ENCODE measurements at places on chromosomes 4 and X.
A peak's percentile ranks its signal among the peaks of the same experiment; 100 is the strongest.

DNA sequence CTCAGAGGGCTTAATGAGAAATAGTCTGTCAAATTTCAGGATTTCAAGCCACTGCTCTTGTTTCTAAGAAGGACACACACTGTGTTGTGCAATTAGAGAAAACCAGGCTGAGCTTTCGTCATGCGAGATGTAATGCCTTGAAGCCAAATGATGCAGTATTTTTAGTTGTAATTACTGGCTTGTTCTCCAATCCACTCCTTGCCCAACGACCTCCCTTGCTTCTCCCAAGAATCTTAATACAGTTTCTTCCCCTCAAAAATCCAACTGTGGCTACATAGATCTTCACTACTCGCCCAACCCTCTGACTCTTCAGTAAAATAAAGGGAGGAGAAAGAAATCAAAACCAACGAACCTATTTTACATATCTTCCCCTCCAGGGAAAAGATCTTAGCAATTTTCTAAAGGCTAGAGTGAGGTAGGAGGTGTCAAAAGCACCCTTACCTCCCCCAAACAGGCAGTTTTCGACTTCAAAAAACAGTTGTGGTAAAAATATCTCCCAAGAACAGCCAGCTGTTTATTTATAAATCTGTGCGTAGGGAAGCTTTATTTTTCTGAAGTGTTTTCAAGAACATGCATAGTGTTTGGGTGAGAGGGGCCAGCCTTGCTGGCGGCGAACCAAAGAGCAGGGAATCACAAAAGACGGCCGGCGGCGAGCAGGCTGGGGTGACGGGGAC, 68.7 kb downstream of the MGST2 start:
- peak; percentile 30 for DNase-seq

GRCh38 chrX:42269186-42269585, 345.8 kb upstream of the CASK start:
- no peak for DNase-seq

GRCh38 chr4:7424553-7425111, 10.1 kb downstream of the PSAPL1 start:
- DNase-seq, result no peak

DNA sequence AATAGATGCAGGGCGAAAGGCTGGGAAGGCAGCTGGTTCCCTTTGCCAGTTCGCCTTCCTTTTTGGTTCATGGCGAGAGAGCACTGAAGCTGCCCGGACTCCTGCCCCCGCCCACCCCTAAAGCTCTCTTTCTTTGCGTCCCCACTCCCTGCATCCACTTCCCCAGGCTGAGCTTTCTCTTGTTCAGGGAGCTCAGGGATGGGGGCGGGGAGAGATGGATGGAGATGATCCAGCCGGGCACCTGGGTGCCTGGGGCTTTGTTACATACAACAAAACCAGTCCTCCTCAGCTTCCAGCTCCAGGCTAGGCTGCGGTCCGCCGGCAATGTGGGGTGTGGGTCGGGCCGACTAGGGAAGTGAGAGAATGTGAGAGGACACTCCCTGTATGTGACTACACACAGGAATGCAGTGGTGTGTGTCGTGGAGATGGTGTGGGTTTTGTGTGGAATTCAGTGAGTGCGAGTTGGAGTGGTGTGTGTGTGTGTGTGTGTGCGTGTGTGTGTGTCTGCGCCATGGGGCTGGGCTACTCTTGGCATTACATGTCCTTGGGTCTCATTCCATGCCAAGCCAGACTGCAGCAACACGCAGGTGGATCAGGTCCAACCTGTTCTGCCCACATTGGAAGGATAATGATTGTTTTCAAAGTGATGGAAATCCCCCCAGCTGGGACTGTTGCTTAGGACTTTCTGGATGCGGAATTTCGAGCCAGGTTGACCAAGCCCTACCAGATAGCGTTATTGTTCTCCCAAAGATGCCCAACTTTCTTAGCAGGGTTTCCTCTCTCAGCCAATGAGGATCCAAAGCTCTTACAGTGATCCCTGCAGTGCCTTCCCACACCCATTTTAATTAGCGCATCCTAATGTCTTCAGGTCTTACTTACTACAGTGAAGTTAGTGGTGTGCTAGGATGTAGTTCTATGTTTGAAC, 149.4 kb upstream of the CHRDL1 start:
- DNase-seq, result peak; percentile 8

GRCh38 chr4:40688446-40689095, 58.9 kb upstream of the RBM47 start:
- DNase-seq, result no peak

DNA sequence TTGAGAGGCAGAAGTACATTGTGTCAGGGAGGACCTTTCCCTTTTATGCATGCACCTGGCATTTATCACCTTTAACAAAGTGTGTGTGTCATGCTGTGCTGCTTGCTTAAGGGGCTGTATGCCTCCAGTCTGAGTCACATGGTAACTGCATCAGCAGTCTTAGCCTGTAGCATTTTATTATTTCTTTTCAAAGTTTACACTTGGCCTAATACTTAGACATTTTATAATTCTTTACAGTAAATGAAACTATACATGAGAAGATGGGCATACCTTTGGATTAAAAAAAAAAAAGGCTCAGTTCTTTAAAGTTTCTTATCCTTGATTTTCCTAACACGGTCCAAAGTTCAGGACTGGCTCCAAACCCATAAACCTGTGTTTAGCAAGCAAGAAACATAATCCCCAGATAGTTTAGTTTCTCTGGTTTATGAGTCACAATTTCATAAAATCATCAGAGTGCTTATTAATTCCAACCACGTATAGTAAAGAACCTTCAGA, 14.6 kb downstream of the NPNT start:
- DNase-seq, result no peak

DNA sequence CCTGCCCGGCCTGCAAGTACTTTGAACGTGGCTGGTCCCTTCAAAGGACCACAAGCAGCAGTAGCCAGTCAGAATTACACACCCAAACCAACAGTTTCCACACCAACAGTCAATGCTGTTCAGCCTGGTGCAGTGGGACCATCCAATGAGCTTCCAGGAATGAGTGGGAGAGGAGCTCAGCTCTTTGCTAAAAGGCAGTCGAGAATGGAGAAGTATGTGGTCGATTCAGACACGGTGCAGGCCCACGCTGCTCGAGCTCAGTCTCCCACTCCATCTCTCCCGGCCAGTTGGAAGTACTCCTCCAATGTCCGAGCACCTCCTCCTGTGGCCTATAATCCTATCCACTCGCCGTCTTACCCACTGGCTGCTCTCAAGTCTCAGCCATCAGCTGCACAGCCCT, 104.4 kb upstream of the MYOZ2 start:
- DNase-seq, result no peak

DNA sequence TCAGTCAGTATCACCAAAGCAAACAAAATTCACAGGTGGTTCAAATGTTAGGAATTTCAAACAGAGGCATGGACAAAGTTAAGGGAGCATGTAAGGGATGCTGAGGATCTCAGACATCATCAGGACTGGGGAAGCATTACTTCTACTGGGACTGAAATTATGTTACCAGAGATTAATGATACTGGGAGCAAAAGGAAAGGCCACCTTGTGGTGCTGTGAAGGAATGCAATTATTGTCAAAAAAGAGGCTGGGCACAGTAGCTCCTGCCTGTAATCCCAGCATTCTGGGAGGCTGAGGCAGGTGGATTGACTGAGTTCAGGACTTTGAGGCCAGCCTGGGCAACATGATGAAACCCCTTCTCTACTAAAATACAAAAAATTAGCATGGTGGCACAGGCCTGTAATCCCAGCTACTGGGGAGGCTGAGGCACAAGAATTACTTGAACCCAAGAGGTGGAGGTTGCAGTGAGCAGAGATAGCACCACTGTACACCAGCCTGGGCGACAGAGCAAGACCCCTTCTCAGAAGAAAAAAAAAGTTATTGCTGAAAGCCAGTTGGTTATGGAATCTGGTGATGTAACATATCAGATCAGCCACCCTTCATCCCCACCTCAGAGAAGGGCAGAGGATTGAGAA, 954.3 kb downstream of the PCDH7 start:
- DNase-seq, result no peak

- no peak for DNase-seq
Measured at GRCh38 chr4:34469516-34469915, 1774.8 kb downstream of the ARAP2 start.

GRCh38 chr4:41507291-41507947, 30.5 kb upstream of the LIMCH1 start:
- DNase-seq, result no peak

- DNase-seq, result no peak
Measured at GRCh38 chr4:8690216-8691150, 97.9 kb downstream of the CPZ start.

GRCh38 chr4:7878323-7878722, 61.3 kb downstream of the AFAP1 start:
- no peak for DNase-seq

- DNase-seq, result no peak
Measured at GRCh38 chr4:38068107-38068506, 107.9 kb downstream of the PTTG2 start.

- DNase-seq, result no peak
Measured at GRCh38 chr4:64341711-64342110, 67.5 kb downstream of the TECRL start.

- no peak for DNase-seq
Measured at GRCh38 chr4:101774807-101775206, 15.7 kb upstream of the BANK1 start.

GRCh38 chrX:147342197-147342596, 527.7 kb upstream of the CXorf51A start:
- no peak for DNase-seq

DNA sequence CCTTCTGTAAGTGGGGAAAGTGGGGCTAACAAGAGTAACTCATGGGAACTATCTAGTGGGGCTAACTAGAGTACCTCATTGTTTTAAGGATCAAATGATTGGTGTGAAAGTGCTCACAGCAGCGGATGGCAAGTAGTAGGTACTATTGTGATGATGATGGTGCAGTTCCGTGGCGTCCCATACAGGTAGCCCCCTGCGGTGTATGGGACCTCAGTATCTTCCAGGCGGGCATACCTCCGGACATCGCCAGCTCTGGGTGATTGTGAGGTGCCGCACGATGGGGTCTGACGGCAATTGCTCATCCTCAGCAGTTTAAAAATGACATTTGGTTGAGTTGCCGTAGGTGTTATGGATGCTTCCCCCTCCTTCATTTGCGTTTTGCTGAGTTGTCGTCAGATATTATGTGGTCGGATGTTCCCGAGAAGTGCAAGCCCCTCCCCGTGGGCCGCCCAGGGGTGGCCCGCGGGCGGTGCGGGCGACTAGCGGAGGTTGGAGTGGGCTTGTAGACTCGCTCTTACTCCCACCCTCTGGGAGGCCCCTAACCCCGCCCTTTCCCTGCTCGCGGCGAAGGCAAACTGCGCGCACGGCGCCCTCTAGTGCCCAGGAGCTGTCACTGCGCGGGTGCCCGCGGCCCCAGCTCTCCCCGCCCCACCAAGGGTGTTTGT, 18.3 kb upstream of the GPR101 start:
- DNase-seq, result peak; percentile 30

GRCh38 chr4:19025031-19025430, 1003.5 kb upstream of the LCORL start:
- DNase-seq, result no peak

DNA sequence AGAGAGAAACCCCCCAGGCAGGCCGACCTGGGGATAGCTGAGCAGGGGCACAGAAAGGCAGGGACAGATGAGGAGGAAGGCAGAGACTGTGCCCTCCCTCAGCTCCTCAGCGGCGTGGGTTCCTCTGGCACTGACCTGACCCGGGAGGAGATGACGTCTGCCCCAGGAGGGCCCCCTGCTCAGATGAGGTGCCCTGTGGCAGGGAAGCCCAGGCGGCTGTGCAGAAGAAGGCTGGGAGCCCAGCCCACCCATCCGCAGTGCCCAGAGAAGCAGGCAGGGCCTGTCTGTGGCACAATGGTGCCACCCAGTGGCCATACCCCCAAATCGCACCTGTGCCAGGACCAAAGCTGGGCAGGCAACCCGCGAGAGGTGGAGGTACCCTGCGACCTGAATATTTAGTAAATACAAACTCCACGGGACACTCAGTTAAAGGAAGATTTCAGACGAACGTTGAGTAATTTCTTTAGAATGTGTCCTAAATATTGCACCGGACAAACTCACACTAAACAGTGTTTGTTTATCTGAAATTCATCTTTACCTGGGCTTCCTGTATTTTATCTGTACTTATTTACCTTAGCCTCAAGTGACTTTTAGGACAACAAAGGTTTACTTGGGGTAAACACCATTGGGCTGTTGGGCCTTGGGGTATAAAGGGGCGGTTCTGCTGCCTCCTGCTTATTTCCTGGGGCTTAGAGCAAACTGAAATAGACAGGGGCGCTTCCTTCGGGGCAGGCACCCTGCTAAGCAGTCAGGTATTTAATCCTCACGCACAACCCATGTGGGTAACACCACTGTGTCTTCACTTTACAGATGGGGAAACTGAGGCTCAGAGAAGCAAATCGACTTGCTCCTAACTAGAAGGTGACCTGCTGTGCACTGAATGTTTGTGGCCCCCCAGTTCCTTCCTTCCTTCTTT, 46.5 kb upstream of the HMX1 start:
- DNase-seq, result peak; percentile 14

DNA sequence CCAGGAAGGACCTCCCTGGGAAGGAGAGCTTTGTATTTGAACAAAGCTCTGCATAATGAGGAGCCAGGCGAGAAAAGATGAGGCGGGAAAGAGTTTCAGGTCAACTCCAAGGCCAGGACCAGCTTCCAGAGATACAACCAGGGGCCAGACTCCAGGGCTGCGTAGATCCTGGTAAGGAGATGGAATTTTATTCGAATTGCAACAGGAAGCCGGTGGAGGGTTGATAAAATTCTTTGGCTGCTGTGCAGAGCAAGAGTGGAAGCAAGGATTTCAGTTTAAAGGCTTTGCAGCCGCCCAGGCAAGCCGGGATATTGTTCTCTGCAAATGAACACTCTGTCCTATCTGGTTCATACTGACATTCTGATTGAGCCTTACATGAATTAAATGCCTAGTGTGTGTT, 40.2 kb upstream of the CBR4 start:
- no peak for DNase-seq

GRCh38 chr4:78661086-78661690, 109.6 kb downstream of the ANXA3 start:
- DNase-seq, result no peak

DNA sequence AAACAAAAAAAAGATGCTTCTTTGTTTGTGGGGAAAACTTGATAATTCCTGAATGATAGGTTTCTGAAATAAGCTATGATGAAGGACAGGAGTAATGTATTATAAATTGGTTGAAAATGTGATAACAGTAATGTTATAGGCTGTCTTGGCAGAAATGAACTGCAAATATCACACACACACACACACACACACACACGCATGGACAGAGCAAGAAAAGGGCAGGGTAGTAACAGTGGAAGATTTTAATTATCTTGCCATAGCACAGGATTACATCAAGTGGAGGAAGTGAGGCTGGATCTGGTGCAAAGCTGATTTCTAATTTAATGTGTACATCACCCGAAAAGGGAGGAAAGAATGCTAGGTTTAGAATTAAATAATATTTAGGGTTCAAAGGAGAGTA, 97.5 kb upstream of the CXXC4 start:
- DNase-seq, result no peak

DNA sequence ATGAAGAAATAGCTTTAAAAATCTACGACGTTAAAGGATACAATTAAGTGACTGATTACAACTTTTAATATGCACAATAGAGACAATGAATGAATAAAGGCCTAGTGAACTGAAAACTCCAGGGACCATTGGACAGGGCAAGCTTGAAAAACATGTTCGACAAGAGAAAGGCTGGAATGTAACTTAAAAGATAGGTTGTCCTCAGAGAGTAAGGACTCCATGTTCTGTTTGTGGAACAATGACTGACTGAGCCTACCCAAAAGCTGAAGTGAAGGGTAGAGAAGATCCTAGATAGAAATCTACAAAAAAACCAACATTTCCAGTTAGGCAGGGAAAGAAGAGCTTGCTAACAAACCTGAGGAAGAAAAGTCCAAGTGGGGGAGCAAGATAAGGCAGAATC, 173.4 kb downstream of the NR3C2 start:
- DNase-seq, result no peak

GRCh38 chr4:126658411-126658810, 974.3 kb upstream of the INTU start:
- no peak for DNase-seq
